NCI-H1092 treated with DMSO at 0.1 percent for 48 hours (cell line): ENCODE measurements at places on chromosomes 6 and 20.

DNA sequence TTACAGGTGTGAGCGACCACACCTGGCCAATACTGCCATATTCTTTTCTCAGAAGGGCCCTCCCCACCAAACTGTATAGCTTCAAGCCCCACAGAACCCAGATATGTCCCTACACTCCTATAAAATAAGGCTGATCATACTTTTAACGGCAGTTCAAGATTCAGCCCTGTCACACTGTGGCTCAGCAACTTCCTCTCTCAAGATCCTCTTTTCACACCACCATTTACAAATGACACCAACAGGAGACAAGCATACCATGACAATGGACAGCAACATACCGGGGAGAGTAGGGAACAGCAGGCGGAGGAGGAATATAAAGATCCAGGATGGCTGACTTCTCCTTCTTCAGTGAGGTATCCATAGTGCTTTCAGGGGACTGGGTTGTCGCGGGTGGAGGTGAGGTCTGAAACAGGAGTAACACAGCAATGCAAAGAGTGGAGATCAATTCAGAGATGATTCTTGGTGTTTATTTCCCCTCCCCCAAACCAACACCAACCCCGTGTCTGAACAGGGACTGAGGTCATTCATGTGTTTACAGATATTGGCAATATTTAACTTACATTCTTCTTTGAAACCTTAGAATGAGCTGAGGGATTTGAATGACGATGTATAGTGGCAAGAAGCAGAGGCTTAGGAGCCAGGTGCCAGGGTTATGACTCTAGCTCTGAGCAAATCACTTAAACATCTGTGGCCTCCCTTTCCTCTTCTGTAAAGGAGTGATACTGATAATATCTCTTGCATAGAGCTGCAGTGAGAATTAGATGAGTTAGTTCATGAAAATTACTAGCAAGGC, 57.6 kb upstream of the IPCEF1 start:
- no peak for DNase-seq

DNA sequence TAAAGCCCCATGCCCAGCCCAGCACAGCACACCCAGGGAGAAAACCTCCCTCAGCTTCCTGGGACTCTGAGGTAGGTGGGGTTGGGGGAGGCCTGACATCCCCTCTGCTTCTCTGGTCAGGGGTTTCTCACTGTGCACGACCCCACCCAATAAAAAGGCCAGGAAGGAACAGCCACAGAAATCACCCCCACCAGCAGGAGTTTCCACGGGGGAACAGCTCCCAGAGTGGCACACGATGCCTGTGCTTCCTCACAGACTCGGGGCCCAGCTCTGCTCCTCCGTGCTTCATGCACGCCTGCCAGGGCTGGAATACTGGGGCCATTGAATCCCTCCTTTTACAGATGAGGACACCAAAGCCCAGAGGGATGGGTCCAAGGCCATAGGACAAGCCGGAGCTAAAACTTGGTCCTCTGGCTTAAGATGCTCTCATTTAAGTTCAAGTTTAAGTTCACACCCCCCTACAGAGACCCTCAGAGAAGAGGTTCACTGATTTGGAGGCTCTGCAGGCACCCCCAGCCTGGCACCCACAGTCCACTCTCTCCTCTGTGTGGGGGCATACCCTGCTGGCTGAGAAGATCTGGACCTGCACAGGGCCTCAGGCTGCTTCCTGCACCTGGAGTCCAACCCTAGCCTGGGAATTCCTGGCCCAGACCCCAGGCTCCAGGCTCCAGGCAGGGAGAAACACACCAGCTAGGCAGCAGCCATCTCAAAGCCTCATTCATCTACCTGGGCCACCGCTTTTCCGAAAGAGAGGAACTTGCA, 14.3 kb downstream of the ACSS1 start:
- no peak for DNase-seq

- peak; percentile 39 for DNase-seq
Measured at GRCh38 chr20:38728911-38729642, 4.8 kb downstream of the SLC32A1 start.

DNA sequence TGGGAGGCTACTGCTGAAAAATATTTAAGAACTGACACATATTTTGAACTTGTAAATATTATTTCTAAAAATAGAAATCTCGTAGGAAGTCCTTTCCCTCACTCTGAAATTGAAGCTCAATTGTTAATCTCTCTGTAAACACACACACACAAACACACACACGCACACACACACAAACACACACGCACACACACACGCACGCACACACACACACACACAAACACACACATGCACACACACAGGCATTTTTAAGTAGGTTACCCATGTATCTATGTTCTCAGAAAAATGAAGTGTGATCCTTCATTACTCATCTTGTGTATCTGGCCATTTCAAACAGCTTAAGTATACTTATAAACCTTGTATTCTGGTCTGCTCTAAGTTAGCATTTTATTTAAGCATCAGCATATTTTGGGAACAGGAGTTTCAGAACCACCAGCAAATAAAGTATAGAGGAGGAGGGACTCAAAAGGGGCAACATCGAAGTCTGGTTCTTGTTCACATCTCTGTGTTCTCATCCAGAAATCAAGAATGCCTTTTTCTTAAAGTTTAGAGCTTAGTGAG, 11.6 kb downstream of the CCN6 start:
- DNase-seq, result no peak
